ENCODE measurements at places on chromosomes 1 and 21.

DNA sequence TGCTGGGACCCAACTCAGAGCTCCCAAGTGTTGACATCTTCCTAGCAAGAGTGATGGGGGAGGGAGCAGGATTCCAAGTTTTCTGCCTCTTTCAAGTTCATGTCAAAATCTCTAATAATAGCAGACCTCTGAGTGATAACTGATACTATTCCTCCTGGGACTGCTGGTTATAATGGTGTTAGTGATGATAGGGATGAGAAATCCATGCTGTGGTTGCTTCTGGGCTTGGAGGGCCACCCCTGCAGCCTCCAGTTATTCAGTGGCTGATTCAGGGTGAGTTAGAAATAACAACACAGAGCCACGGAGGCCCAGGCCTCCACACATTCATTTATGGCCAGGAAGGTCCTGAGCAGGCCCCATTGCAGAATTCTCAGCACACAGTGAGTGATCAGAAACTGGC, 40.6 kb upstream of the ARTN start:
- no peak overlapping the region for H3K27ac ChIP-seq
- H3K27me3 ChIP-seq = no peaks in the 10 kb centered on the region
- peaks cover 10% of the 10 kb centered on the region for H3K36me3 ChIP-seq

DNA sequence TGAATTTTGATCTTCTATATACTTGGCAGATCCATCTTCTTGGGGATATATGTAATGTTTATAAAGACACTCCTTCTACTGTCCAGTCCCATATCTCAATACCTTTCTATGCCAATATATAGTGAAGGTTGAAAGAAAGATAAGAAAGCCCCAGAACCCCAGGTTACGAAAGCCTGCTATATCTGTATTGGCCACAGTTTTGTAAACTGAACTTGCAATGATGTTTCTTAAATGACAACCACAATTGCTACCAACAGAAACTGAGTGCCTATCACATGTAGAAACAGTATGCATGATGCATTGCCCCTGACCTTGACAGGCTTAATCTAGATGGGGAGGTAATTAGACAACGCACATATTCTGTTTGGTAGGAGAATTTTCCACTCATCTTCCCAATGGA, 7.8 kb upstream of the RIMKLA start:
- no peak overlapping the region for H3K4me3 ChIP-seq
- H3K4me1 ChIP-seq = no peaks in the 10 kb centered on the region
- no peak overlapping the region for H3K27ac ChIP-seq
- DNase-seq = no peak
- H3K36me3 ChIP-seq = no peaks in the 10 kb centered on the region

DNA sequence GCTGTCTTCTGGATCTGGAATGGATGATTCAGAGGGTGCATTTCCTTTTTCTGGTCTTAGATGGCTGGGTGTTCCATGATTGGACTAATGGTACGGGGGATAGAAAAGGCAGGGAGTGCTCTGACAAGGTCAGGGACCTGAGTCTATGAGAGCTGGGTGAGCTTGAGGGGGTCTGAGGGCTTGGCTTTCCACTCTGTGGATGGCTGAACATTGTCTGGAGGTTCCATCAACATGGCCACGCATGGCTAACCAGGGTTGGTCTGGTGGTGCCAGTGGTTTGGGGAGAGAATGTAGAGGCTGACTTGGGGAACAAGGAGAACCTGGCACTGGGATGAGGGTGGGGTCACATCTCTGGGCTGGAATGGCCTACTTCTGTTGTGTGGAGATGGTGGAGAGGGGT, 41.5 kb upstream of the TSPAN2 start:
- peak overlapping the region; percentile 98 for H3K27ac ChIP-seq
- peaks cover 47% of the 10 kb centered on the region for H3K4me1 ChIP-seq
- no peak overlapping the region for H3K4me3 ChIP-seq
- no peak for DNase-seq
- H3K27me3 ChIP-seq = no peaks in the 10 kb centered on the region
- H3K36me3 ChIP-seq = no peaks in the 10 kb centered on the region

- H3K27ac ChIP-seq = peak overlapping the region; percentile 11
- no peaks in the 10 kb centered on the region for H3K36me3 ChIP-seq
- H3K4me1 ChIP-seq = peaks cover 44% of the 10 kb centered on the region
- H3K27me3 ChIP-seq = no peaks in the 10 kb centered on the region
- no peak for DNase-seq
Measured at GRCh38 chr1:66282891-66283621, 250.9 kb upstream of the SGIP1 start.

- H3K36me3 ChIP-seq = no peaks in the 10 kb centered on the region
- H3K4me1 ChIP-seq = no peaks in the 10 kb centered on the region
- no peaks in the 10 kb centered on the region for H3K27me3 ChIP-seq
- DNase-seq = no peak
Measured at GRCh38 chr1:228321895-228322294, 84.7 kb downstream of the TRIM11 start.

- H3K27ac ChIP-seq = no peak overlapping the region
- H3K27me3 ChIP-seq = no peaks in the 10 kb centered on the region
- no peak for DNase-seq
- H3K4me1 ChIP-seq = peaks cover 16% of the 10 kb centered on the region
Measured at GRCh38 chr1:158145173-158145719, 35.4 kb upstream of the CD1D start.

- no peak for DNase-seq
- no peaks in the 10 kb centered on the region for H3K27me3 ChIP-seq
- H3K27ac ChIP-seq = no peak overlapping the region
- H3K4me1 ChIP-seq = no peaks in the 10 kb centered on the region
- H3K36me3 ChIP-seq = no peaks in the 10 kb centered on the region
- no peak overlapping the region for H3K4me3 ChIP-seq
Measured at GRCh38 chr1:30316056-30316455, 407.3 kb downstream of the MATN1 start.

- no peak for DNase-seq
- no peaks in the 10 kb centered on the region for H3K36me3 ChIP-seq
- no peaks in the 10 kb centered on the region for H3K4me1 ChIP-seq
- H3K4me3 ChIP-seq = no peak overlapping the region
- no peaks in the 10 kb centered on the region for H3K27me3 ChIP-seq
- H3K27ac ChIP-seq = no peak overlapping the region
Measured at GRCh38 chr1:243399561-243400155, 143.8 kb downstream of the SDCCAG8 start.

DNA sequence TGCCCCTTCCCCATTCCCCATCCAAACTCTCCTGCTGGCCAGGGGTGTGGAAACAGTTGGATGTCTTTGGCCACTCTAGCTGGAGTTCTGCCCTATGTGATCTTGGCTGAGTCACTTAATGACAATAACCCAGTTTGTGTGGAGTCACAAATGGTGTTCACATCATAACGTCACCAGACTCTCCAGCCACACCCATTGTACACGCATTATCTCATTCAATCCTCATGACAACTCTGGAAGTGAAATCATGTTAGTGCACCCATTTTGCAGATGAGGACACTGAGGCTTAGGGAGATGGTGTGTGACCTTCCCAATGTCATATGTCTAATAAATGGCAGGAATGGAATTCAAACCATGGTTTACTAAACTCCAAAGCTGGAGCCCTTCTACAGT, 1.2 kb upstream of the CDA start:
- H3K36me3 ChIP-seq = no peaks in the 10 kb centered on the region
- H3K4me3 ChIP-seq = no peak overlapping the region
- H3K27ac ChIP-seq = no peak overlapping the region

- H3K4me1 ChIP-seq = peaks cover 13% of the 10 kb centered on the region
- no peaks in the 10 kb centered on the region for H3K36me3 ChIP-seq
- DNase-seq = no peak
- no peak overlapping the region for H3K27ac ChIP-seq
- no peak overlapping the region for H3K4me3 ChIP-seq
Measured at GRCh38 chr1:3149277-3149676, 80.3 kb downstream of the PRDM16 start.

Measured in thoracic aorta (tissue), 2 donors.